Esophagus squamous epithelium (tissue), 5 donors: ENCODE measurements at places on chromosomes 11 and 22. TPM values are rescaled to one million over a fixed set of nuclear protein-coding genes. Genes with fewer than 3 reads are reported as not detected.

GRCh38 chr22:48171271-48171691 lies 1408.8 kb downstream of the TBC1D22A start:
- DNase-seq, result no peak

The OR52A1 gene
- not detected for total RNA-seq

GRCh38 chr11:102085864-102086551 lies 24.2 kb upstream of the YAP1 start:
- DNase-seq, result no peak

DNA sequence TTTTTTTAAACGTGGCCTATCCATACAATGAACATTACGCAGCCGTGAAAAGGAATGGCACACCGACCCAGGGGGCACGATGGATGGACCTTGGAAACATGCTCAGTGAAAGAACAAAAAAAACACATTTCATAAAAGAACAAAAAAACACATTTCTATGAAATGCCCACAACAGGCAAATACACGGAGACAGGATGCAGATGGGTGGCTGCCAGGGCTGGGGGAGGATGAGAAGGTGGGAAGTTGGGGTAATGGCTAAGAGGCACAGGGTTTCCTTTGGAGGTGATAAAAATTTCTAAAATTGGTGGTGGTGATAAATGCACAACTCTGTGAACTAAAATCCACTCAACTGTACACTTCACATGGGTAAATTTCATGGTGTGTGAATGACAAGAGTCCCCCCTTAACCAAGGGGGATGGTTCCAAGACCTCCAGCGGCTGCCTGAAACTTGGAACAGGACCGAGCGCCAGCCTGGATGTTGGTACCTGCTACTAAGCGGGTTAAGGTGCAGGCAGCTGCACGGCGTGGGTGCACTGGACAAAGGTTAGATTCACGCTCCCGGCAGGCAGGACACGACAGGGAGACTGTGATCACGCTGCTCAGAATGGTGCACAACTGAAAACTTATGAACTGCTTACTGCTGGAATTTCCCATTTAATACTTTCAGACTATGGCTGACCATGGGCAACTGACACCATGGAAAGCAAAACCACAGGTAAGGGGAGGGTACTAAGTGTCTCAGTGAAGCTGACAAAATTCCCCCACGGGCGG lies 16.5 kb downstream of the BRD1 start:
- DNase-seq, result no peak

The RIMBP3C gene
- total RNA-seq, result not detected

DNA sequence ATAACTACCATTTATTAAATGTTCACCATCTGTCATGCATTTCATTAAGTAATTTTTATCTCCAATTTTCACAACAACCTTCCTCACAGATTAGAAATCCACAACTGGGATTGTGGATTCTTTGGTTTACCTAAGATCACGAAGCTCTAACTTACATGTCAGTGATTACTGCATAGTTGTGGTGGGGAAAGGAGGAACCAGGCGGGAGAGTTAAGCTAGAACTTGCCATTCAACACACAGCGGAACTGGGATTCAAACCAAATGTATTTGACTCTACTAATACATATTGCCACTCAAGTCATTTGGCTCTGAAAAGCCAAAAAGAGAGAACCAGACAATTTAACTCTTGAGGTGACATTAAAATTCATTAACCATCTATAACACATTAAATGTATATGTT lies 10.4 kb upstream of the LAYN start:
- no peak for DNase-seq

The POU2AF2 gene
- total RNA-seq, result not detected

GRCh38 chr22:35899736-35900135 lies 128.9 kb downstream of the RBFOX2 start:
- no peak for DNase-seq

The RTN4RL2 gene
- total RNA-seq, result 1.1 TPM

GRCh38 chr11:110897035-110897434 lies 184.8 kb upstream of the ARHGAP20 start:
- no peak for DNase-seq

The RFPL3 gene
- not detected for total RNA-seq

- DNase-seq, result no peak
Measured at GRCh38 chr11:126339073-126339862, 16.2 kb upstream of the ST3GAL4 start.

The DGAT2 gene
- 29.3 TPM for total RNA-seq

GRCh38 chr11:82752801-82753200 lies 19.1 kb upstream of the FAM181B start:
- DNase-seq, result no peak

GRCh38 chr11:24755260-24755839 lies 258.5 kb downstream of the LUZP2 start:
- DNase-seq, result no peak

DNA sequence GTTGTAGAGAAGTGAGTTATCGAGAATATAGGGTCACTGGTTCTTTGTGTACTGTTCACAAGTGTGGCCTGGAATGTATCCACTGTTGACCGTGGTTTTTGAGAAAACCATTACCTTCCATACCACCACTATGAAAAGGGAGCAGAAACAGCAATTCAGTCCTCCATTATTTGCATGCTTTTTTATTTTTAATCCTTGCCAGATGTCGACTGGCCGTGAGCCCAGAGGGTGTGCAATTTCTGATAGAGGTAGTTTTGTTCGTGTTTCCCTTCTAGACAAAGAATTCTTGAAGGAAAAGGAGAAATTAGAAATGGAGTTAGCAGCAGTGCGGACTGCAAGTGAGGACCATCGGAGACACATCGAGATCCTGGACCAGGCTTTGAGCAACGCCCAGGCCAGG lies 81.7 kb downstream of the AMOTL1 start:
- no peak for DNase-seq

The MYEOV gene
- total RNA-seq, result 19.1 TPM
